ENCODE measurements at places on chromosomes 7 and 10.

DNA sequence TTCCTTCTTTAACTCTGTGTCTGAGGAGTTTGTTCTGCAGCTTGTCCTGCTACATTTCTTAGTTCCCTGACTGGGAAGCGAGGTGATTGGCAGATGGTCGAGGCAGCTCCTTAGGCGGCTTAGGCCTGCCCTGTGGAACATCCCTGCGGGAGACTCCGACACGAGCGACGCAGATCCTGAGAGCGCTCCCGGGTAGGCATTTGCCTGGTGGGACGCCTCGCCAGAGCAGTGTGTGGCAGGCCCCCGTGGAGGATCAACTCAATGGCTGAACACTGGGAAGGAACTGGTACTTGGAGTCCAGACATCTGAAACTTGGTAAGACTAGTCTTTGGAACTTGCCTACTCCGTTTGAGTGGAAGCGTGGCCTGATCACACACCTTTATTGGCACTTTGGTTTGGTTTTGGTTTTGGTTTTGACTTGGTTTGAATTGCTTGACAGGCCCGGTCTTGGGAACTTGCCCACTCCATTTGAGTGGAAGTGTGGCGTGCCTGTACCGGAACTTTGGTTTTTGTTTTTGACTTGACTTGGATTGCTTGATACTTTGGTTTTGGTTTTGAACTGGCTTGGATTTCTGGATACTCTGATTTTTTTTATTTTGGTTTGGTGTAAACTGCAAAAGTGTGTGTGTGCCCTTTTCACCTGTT is 42.6 kb downstream of the MAP3K8 start:
- no peak for DNase-seq

DNA sequence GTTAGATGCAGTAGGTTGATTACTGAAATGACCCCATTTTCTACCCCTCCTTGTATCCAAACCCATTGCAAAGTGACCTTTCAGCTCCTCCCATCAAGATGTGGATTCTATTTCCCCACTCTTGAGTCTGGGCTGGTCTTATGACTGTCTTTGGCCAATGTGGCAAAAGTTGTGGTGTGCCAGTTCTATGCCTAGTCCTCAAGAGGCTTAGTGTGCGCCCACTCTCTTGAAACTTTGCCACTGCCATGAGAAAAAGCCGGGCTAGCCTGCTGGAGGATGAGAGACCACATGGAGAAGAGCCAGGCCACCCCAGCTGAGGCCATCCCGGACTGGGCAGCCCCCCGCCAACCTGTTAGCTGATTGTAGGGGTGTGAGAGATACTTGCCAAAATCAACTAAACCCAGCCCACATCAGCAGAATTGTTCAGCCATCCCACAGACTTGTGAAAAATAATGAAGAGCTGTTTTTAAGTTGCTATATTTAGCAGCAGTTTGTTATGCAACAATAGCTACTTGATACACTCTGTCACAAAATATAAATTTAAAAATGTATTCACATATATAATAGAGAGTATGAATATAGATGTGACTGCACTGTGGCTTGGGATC is 131.0 kb upstream of the PALS2 start:
- no peak for DNase-seq

GRCh38 chr7:146129296-146129695 is 12.7 kb downstream of the CNTNAP2 start:
- no peak for DNase-seq

DNA sequence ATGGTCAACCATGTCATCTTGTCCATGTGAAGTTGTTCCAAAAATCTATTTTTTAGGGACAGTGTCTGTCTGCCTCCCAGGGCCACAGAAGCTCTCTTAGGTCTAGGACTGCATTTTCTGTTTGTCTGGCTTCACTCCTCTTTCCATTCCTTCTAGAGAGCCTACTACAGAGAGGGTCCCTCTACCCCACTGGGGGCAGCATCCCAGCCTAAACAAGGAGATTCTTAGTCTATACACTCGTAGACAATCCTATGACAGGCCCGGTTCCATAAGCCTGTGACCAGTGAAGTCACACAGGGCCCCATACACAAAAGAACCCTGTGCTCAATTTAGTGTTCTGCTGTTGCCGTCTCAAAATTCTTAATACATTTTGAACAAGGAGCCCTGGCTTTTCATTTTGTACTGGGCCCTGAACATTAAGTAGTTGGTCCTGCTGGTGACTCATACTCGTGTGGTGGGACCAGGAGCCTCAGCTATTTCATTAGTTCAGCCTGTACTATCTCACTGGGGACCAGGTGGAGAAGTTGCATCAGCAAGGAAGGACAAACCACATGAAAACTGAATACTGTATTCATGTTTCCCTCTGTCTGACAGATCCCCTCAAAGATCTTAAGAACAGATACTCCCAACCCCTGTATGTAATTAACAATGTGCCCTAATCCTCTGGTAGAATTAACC is 23.5 kb upstream of the FAM180A start:
- no peak for DNase-seq

GRCh38 chr10:71666639-71667386 is 52.8 kb downstream of the C10orf105 start:
- no peak for DNase-seq

DNA sequence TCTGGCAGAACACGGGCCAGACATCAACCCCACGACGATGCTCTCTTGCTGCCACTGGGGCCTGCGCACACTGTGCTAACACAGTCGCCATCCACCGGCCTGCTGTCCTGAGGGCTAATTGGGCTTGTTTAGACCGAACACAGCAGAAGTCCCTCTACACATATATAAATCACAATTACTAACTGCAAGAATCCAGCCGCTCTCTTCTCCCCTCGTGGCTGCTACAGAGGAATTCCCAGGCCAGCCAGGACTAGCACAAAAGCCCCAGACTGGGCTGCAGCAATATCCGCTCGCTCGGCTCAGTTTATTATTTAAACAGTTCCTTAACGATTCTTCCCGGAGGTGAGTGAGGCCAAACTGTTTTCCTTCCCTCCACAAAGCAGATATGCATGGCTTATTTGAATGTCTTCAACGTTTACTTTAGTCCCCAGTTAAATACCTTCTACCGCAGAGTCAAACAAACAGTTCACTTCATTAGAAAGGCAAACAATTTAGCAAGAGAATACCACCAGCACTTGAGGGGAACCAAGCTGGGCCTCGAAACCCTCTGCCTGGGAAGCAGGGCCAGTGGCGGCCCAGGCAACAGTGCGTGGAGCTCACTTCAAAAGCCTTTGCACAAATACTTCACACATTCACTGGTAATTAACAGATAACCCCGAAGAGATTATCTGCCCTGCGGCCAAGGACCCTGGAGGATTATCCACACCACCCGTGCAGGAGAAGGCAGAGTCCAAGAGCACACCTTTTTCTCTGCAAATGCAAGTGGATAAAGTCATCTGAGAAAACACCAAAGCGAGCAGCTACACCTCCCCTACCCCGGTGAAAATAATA is 145.3 kb downstream of the GLI3 start:
- DNase-seq, result no peak

DNA sequence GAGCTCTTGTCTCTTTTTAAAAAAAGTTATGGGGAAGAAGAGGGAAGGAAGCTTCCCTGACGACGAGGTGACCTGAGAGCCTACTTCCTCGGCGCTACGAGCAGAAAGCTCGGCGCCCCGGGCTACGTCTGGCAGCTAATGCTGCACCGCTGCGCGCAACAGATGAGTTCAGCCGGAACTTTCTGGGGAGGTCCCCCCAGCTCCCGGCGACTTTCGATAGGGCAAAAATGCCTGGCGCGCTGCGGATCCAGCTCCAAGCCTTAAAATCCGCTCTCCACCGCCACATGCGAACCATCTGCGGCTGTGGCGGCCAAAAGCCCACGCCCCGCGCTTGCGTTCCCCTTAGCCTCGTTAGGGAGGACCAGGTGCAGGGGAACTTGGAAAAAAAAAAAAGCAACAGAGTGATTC is 621 bp downstream of the P4HA1 start:
- DNase-seq, result peak; percentile 45

- no peak for DNase-seq
Measured at GRCh38 chr10:131881104-131881880, 19.5 kb upstream of the PPP2R2D start.

GRCh38 chr10:12825260-12825849 is 176.2 kb downstream of the CCDC3 start:
- DNase-seq, result no peak

DNA sequence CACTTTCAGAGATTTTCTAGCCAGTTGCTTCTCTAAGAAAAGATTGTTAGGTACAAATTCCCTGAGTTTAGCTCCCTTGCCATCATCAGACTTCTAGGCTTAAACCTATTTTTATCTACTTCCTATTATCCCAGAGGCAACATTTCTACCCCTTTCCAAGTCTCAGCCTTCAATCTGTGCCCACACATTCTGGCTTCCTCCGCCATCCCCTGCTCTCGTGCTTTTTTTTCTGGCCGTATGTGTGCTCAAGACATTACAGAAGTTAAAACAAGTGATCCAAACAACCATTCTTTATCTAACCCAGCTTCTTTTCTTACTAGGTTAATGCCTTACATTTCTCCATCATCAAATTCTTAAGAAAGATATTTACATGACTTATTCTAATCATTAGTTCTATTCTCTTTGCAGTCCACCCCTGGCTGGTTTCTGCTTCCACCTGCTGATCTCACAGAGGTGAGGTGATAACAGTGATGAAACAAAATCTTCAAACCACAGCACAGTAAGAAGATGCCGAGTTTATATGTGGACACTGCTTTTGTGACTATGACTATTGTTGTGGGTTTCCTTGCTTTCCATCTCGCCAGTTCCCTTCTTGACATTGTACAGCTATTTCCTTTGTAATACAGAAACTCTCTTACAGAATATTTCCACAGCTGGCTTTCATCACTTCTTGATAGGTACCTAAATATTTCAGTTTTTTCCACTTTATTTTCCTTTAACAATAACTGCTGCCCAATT is 18.3 kb upstream of the CDK6 start:
- no peak for DNase-seq

DNA sequence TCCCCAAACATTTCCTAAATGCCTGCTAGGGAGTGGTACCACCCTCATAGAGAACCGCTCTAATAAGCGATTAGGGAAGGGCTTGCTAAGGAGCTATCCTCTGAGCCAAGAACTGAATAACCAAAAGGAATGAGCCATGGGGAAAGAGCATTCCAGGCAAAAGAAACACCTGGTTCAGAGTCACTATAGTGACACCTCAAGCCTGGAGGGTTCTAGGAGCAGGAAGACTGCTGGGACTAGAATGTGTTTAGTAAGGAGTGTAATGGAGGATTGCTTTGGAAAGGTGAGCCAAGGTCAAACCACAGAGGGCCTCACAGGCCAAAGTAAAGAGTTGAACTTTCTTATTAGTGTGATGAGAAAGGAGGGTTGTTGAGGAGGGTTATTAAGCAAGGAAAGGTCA is 38.7 kb upstream of the NRBF2 start:
- no peak for DNase-seq

DNA sequence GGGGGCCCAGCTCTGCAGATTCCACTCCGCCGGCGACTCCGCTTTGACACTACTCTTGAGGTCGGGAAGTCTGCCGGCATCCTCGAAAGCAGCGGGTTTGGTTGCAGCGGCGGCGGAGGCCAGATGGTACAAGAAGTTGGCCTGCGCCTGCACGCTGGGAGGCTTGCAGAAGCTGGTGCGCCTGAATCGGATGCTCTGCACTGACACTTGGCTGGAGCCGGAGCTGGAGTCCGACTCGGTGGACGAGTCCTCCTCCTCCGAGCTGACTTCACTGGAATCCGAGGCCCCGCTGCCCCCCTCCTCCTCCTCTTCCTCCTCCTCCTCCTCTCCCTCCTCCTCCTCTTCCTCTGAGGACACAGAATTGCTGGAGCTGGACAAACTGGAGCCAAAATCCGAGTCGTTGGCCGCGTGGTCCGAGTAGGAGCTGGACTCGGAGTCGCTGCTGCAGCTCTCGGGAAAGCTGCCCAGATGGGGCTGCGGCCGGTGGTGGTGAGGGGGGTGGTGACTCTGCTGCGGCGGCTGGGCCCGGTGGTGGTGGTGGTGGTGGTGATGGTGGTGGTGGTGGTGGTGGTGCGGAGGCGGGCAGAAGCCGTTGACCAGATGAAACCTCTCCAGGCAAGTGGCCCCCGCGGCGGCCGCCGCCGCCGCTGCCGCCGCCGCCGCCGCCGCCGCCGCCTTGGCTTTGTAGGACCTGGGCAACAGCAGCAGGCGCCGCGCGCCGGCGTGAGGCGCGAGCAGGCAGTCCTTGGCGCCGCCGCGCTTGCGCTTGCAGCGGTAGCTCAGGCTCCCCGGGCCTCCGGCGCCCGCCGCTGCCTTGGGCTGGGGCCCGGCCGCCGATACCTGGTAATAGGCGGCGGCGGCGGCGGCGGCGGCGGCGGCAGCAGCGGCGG is 9.0 kb downstream of the SKIDA1 start:
- DNase-seq, result no peak

- DNase-seq, result no peak
Measured at GRCh38 chr7:92997719-92998118, 120.1 kb downstream of the SAMD9 start.

GRCh38 chr10:26624006-26624405 is 73.5 kb upstream of the PDSS1 start:
- no peak for DNase-seq

DNA sequence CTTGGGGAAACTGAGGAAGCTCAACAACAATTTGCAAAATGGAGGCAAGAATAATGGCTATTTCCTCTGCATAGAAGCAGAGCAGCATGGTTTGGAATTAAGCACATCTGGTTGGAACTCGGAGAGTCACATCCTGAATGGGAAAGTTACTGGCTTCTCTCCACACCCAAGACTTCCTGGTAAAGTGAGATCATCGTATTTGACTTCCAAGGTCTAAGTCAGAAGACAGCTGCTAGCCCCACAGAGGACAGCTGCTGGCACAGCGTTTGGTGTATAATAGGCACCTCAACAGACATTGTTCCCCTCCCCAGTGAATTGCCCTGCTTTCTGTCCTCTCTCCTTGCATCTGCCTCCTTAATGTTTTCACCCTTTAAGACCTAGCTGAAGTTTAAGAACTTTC is 37.0 kb upstream of the NRF1 start:
- DNase-seq, result no peak

DNA sequence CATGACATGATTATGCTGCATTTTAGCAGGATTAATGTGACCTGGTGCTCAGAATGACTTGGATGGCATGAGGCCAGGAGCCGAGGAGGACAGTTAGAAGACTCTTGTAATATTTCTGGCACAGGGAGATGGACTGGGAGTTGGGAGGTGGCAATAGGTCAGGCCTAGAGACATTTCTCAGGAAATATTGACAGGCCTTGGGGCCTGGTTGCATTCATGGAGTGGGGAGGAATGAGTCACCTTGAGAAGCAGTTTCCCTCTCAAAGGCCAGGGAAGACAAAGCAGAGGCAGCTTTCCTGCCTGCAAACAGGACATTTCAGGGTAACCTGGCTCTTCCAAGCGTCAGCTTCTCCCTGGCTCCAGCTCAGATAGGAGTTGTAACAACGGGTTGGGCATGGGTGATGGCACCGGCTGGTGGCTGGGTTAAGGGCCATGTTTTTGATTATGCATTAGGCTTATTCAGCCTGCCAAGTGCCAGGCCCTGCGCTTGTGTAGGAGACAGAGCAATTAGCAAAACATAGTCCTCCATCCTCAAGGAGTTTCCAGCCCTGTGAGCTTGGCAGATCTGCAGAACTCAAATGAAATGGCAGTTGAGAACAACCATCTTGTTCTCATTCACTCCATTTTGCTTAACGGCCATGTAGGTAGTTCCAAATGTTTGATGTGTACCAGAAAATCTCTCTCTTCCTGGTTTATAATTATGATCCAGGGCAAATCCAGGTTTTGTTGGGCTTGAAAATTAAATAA is 38.2 kb downstream of the HK1 start:
- no peak for DNase-seq

- no peak for DNase-seq
Measured at GRCh38 chr10:12412666-12413368, 63.5 kb downstream of the CAMK1D start.

Measured in stimulated activated CD4-positive, alpha-beta T cell treated with anti-CD3 and anti-CD28 coated beads, TNF-alpha, amount 100 ng/mL, for 4 hours (primary cell).